ENCODE measurements at places on chromosomes 7 and 10.
A peak's percentile ranks its signal among the peaks of the same experiment; 100 is the strongest.

GRCh38 chr10:72133517-72133916 lies 45.2 kb upstream of the SPOCK2 start:
- DNase-seq: no peak

DNA sequence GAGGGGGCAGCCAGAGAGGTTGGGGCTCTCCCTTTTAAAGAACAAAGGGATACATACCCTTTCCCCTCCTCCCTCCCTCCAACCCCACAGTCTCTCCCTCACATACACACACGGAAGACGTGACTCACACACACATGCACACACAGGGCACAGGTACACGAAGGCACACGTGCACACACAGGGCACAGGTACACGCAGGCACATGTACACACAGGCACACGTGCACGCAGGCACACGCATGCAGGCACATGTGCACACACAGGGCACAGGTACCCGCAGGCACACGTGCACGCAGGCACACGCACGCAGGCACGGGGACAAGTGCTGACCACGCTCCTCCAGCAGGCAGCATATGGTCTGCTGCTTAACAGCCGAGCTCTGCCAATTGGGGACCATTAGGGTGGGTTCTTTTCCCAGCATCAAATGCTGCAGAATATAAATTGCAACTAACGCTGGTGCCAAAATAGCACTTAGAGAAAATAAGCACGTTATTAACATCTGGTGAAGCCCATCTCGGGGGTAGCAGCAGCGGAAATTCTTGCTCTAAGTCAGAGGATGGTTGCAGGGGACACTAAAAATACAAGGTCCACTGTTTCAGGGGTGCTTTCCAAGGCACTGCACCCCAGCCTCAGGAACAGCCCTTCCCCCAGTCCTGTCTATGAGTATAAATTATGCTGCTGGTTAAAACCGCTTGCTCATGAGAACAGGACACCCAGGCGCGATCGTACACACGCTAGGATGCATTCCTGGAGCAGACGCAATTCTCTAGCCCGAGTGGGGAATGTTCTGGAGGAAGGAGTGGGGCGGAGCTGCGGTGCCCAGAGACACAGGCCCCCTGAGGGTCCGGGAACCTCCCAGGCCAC lies 55.2 kb upstream of the TNRC18 start:
- DNase-seq: no peak

DNA sequence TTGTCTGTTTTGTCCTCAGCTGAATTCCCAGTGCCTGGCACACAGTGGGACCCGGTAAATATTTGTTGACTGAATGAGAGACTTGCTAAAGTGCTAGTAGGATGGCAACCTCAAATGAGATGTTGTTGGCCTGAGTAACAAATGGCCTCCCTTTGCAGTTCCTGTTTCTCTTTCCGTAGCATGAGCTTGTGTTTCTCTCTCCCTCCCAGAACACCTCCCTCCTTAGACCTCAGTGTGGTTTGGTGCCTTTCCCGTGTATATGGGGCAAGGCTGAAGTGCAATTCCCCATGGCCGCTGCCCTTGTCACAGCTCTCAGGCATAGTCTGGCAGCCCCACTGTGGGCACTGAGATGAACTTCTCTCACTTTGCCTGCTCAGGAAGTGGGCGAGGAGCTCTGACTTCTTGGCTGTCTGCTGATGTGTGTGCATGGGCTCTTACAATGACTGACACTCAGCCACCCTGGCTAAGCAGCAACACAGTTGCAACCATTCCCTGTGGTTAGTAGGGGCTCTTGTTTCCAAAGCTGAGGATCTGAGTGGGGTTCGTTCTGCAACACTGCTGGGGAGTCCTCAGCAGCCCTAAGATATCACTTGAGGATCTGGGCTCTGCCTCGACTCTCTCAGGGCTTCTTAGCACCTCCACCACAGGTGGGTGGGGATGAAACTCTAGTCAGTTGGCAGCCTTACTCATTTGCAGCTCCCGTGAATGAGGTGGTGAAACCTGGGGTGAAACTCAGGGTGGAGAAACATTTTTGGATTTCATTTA lies 136.1 kb downstream of the ICA1 start:
- peak; percentile 42 for DNase-seq

GRCh38 chr7:1009747-1010146 lies 26.8 kb downstream of the CYP2W1 start:
- DNase-seq: no peak

- DNase-seq: no peak
These were observed 42.4 kb downstream of the LAMB4 start for GRCh38 chr7:108087778-108088177.

GRCh38 chr10:84551437-84552120 lies 223.2 kb downstream of the CCSER2 start:
- DNase-seq: no peak

GRCh38 chr7:98078197-98078870 lies 28.3 kb upstream of the LMTK2 start:
- DNase-seq: no peak

DNA sequence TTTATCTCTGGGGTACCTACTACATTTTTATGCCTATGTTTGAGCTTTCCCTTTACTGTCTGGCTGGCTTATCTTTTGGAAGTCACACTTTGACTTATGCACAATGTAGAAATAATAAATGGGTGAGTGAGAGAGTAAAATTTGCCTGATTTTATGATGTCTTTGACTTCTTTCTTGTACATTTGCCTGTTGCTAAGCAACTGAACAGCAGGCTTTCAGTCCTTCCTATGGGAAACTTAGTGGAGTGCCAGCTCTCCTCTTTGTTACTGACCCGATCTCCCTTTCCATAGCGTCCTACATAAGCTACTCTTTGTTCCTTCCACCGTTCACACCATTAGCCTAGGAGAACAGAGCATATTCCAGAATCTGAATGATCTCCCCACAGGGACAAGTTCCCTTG lies 4.2 kb downstream of the TAS2R60 start:
- DNase-seq: no peak
